ENCODE measurements at places on chromosomes 2 and 18.

- DNase-seq, result peak; percentile 60
Measured at GRCh38 chr2:70103531-70104061, 16.3 kb downstream of the PCBP1 start.

DNA sequence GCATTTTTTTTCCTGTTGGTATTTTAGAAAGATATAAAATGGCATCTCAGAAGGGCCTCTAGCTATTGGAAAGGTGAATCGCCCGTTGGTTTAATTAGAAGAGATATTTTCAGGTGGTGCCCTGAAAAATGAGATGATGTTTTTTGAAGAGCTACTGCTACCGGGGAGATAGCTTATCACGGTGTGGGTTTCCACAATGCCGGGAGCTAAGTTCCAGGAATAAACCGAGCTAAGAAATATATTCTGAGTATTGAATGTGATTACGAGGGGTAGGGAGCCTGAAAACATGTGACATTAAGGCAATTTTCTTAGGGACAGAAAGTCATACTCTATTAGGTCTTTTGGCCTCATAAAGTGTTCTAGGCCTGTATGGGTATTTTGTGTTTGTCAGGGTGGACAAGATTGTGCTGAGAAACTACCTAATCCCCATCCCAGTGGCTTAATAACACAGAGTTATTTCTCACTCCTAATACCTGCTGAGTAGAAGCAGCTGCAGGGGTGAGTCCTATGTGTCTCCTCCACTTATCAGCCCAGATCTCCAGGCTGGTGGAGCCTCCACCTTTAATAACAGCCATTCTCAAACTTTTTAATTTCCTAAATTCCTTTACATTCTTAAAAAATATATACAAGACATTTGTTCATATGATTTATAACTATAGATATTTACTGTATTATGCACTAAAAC lies 150.2 kb downstream of the LRRTM1 start:
- no peak for DNase-seq

- DNase-seq, result no peak
Measured at GRCh38 chr2:17035010-17035409, 369.4 kb upstream of the CYRIA start.

- no peak for DNase-seq
Measured at GRCh38 chr2:216551234-216552068, 52.8 kb downstream of the RPL37A start.

DNA sequence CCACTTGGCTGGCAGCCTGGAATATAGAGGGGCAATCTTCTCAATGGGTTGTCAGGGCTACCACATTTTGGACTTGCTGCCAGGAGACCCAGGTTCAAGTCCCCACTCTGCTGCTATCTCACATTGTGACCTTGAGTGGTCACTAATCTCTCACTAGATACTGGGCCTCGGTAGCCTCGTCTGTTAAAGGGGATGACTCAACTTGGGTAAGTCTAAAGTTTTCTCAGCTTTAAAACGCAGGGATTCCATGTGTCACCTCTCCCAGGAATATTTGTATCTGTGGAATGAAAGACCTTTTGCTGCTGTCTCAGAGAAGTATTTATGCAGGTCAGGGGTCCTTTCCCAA lies 86.3 kb downstream of the SEMA4F start:
- no peak for DNase-seq

- DNase-seq, result no peak
Measured at GRCh38 chr2:66073172-66073571, 361.8 kb upstream of the MEIS1 start.

- DNase-seq, result no peak
Measured at GRCh38 chr2:14240868-14241267, 391.6 kb upstream of the LRATD1 start.

DNA sequence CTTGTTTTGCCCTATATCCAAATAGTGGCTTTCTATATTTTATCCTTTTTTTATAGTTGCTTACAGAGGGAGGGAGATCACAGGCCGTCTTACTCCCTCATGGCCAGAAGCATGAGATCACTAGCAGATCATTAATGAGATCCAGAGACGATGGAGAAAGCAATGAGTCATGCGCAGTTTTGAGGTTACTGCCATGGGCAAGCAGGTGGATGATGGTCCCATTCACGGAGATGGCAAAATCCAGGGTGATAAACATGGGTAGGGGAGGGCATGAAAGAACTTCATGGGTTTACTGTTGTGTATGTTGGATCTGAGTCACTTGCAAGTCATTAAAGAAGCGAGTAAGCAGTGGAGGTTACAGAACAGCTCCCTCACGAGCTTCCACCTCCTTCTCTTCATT lies 60.4 kb downstream of the C18orf63 start:
- no peak for DNase-seq

GRCh38 chr18:26208977-26209376 lies 17.3 kb upstream of the TAF4B start:
- no peak for DNase-seq

DNA sequence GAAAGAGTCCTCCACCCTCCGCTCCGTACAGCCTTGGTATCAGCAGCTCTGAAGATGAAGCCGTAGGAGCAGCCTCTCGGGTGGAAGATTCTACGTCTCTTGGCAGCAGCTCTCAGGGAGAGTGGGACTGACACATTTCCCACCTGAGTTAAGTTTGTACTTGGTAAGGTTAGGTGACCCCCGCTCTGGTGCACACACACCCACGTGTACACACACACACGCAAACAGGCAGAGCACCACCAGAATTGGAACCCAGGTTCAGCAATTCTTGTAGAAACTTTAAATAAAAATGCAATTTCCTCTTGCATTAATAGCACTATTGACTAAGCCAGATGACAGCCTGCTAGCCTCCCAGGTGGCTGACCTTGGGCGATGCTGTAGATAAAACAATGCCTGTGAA lies 111.5 kb downstream of the MBP start:
- no peak for DNase-seq

DNA sequence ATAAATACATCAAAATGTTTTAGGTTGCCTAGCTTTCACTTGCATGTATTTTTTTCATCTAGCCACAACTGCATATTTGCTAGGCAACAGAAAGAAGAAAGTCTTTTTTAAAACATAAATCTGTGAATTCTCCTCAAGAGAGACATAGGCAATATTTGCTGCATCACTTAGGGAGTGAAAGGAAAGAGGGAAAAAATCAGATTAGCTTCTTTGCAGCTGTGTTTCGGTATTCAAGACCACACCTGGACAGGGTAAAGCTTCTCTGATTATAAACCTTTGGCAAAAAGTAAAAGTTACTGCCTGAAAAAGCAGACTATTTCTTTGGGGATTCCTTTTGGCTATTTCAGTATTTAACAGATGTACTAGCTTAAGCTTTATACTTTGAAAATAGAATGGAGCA lies 280.9 kb upstream of the ZSWIM2 start:
- no peak for DNase-seq

DNA sequence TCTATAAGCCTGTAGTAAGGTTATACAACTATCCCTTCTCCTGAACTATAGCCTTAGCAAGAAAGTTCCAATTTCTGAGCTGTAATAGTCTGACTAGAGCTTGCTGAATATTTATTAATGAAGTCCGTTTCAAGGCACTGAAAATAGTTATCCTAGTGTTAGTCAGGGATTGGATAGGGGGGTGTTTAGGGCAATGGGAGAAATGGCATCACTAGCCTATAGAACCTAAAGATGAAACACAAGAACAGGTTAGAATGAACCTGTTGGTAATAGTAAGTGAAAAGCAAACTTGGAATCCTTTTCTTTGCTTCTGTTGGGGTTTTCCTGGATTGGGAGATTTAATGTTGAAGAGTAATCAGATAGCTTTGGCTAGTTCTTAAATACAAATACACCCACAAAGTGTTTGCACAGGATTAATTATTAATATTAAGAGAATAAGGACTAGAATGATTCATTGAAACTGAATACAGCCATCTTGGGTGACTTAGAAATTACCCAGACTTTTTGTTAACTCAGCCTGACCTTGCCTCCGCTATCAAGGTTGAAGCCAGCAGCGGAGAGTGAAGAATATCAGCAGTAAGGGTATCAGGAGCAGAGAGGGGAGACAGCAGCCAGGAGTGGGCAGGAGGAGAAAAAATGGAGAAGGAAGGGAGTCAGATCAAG lies 14.4 kb downstream of the CCNT2 start:
- no peak for DNase-seq

GRCh38 chr2:134919341-134920210 lies 954 bp downstream of the CCNT2 start:
- no peak for DNase-seq

DNA sequence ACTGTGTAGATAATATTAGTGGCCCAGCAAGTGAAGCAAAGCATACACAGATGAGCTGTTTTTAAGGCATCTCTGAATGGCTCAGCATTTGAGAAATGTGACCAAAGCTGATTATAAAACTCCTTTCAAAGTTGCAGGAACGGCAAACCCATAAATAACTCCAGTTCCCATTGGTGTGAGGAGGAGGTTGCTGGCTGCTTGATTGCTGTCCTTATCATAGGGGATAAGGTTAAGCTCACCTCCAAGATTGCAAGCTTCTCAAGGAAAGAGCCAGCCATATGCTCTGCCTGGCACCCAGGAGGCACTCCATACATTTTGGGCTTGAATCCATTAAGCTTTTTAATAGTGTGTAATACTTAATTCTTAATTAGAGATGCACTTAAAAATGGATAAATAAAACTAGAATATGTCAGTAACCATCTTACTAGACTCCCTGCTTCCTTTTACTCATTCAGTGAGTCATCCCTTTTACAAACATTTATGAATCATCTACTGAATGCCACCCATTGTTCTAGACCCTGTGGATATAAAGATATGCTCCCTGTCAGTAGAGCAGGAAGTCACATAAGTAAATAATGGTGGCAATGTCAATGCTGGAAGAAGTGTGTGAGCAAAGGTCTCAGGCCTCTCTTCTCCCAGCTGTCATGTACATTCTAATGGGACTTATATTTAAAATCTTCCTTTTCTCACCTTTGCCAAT lies 99.3 kb downstream of the SPATS2L start:
- no peak for DNase-seq

- DNase-seq, result no peak
Measured at GRCh38 chr2:159192371-159192918, 94.1 kb downstream of the WDSUB1 start.

DNA sequence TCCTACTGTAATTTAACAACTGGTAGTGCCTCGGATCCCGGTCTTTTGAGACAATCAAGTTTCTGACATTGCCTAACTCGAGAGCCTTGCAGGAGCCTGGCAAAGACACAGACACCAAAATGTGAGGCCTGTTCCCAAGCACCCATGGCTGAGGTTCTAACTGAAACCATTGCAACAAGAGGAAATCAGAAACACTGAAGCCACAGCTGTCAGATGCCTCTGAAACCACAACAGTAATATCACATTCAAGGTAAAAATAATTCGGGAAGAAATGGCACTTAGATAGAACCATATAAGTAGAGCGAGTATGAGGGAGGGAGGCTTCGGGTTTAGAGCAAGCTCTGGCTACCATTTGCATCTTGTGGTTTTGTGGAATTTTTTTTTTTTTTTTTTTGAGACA lies 285.9 kb downstream of the FBXO15 start:
- no peak for DNase-seq

DNA sequence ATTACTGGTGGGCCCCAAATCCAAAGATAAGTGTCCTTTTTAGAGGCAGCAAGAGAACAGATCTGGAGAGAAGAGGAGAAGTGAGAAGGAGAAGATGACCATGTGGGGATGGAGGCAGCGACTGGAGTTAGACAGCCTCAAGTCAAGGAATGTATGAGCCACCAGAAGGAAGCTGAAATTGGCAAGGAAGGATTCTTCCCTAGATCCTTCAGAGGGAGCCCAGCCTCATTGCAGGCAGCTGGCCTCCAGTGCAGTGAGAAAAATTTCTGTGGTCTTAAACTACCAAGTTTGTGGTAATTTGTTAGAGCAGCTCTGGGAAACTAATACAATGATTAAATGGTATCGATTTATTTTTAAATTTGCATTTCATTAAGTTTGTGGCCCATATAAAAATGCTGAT lies 167.9 kb downstream of the NCKAP5 start:
- no peak for DNase-seq

- DNase-seq, result no peak
Measured at GRCh38 chr2:6948677-6949351, 31.6 kb downstream of the RNF144A start.

- DNase-seq, result no peak
Measured at GRCh38 chr2:179825494-179825893, 35.9 kb downstream of the ZNF385B start.

DNA sequence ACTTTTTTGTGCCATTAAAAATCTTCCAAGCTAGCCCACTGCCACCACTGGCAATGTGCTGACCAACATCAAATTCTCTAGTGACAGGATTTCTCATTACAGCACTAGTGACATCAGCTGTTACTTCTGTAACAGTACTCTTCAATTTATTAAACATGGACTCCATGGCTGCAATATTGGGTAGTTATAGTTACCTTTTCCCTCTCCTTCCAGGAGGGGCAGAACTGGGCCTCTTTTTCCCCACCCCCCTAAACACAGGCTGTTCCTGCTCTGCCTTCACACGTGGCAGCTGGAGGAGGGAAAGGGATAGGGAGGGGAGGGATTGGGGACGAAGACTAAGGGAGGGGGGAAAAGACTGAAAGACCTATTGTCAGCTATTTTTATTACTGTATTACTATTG lies 38.1 kb downstream of the TRAK2 start:
- no peak for DNase-seq

DNA sequence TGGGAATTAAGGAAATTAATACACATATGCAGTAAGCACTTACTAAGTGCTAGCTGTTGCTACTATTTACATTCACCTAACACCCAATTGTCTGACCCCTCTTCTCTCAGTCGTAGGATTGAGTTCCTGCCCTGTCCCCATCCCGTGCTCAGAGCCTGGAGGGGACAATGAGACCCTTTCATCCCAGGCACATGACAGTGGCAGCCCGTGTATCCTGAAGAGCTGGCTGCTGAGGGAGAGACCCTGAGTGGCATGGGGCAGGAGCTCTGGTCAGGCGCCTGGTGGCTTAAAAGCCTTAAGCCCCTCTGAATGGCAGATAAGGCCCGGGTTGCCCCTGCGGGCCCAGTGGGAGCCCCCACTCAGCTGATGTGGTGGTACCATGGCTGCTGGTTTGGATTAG lies 99.0 kb downstream of the DYSF start:
- no peak for DNase-seq

DNA sequence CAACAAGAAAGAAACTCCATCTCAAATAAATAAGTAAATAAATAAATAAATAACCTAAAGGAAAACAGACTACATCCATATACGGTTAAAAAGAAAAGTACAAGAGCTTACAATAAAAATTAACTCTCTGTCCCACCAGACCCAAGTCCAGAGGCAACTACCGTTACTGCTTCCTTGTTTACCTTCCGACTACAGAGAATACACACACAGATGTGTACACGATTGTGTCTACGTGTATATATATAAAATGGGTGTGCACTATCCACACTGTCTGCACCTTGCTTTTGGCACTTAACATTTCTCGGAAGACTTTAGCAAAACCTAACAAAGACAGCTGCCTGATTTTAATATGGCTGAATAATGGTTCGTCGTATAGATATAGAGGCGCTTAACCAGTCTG lies 69.9 kb downstream of the ACTR2 start:
- DNase-seq, result no peak

Measured in KG1 (cell line).